ENCODE measurements at places on chromosomes 1 and 21.

- DNase-seq = no peak
These were observed 34.6 kb upstream of the HIVEP3 start for GRCh38 chr1:41953291-41953690.

- no peak for DNase-seq
These were observed 112.9 kb upstream of the ZNF678 start for GRCh38 chr1:227450489-227450888.

GRCh38 chr1:45275054-45275453 is 51.6 kb upstream of the HPDL start:
- no peak for DNase-seq

DNA sequence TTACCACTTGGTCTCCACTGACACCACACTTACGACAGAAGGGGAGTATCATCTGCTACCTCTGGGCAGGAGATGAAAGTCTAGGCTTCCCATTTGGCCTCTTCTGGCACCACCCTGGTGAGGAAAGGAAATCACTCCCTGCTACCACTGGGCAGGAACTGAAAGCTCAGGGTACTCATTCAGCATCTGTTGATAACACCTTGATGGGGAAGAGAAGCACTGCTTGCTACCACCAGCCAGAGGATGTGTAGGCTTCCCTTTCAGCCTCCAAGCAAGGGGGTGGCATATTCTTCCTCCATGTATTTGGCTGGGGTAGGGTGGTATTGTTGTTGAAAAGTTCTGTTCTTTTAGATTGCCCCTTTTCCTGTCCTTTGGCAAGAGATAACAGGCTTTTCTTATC is 115.0 kb downstream of the ACBD6 start:
- DNase-seq = no peak

DNA sequence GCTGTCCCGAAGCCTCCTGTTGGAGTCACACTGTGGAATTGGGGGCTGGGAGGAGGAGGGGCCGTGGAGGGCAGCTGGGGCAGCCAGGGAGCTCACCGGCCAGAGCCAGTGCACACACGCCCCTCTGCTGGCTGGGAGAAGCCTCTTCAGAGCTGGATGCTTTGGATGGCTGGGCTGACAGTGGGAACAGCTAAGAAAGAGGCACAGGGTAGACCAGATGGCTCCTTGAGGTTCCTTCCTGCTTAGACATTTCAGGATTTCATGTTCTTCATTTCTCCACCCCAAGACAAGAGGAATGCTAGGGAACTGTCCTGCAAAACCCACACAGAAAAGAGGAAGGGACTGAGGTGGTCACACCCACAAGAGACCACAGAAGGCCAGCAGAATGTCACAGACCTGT is 254.8 kb upstream of the VAMP3 start:
- no peak for DNase-seq

- no peak for DNase-seq
These were observed 1.5 kb downstream of the PROX1 start for GRCh38 chr1:213989002-213989855.

GRCh38 chr1:7070389-7071029 is 285.3 kb downstream of the CAMTA1 start:
- DNase-seq = peak; percentile 60

GRCh38 chr1:39385067-39385988 is 106.1 kb upstream of the BMP8A start:
- DNase-seq = no peak

- no peak for DNase-seq
These were observed 47.1 kb downstream of the CLSTN1 start for GRCh38 chr1:9776685-9777084.

DNA sequence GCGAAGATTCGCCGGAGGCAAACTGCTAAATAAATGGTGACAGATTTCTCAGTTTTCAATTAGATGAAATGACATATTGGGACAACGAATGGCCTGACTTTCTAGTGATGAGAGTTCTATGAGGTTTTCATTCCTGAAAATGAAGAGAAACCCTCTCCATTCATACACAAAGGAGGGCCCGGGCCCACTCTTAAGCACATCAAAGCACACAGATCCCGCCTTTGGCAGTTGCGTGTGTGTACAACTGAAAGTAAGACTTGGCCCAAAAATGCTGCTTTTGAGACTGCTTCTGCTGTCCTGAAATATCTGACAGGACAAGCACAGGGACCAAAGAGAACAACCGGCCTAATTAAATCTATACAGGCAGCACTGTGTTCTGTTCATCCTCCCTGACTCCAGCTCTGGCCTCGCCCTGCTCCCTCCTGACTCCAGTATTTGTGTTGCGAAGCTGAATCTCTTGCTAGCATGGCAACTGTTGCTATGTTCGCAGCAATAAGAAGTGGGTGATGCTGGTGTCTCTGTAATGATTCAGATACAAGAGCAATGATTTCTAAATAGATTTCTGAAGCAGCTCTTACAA is 7.4 kb downstream of the LRRC53 start:
- no peak for DNase-seq

DNA sequence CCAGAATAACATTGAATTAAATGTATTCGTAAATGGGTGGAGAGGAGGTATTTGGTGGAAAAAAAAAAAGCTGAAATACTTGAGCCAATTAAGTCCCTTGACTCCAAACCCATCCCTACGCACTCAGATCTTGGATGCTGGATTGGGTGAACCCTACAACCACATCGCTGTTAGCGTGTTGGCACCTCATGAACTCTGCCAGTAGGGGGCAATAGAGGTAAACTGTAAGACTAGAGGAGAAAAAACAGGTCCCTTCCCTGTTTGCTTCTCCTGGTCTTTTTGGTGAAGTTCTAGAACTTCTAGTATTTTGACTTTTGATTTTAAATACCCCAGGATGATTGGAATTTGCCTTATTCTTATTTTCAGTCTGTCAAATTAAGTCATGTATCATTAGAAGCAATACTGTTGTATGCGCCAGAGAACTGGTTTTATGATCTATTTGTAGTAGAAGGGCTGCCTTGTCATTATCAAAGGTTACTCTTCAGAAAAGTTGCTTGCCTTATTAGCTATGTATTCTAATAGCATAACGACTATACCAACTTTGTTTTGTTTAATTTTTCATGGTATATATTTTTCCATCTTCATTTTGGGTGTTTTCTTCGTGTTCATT is 1.9 kb upstream of the OR13G1 start:
- DNase-seq = peak; percentile 1

DNA sequence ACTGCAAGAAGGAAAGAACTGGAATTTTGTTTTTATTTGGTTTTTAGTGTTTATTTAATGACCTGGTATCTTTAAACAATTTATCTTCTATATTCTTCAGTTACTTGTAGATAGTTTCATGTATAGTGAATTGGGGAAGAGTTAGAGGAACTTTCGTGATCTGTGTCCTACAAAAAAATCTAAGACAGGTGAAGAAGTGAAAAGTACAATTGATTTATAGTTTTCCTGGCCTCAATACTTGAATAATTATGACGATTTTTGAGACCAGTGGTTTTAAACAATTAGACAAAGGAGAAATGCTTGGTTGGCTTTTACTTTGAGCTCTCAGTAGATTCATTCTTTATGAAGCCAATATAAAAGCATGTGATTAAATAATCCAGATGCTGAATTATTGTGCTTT is 7.5 kb downstream of the MIER1 start:
- no peak for DNase-seq

DNA sequence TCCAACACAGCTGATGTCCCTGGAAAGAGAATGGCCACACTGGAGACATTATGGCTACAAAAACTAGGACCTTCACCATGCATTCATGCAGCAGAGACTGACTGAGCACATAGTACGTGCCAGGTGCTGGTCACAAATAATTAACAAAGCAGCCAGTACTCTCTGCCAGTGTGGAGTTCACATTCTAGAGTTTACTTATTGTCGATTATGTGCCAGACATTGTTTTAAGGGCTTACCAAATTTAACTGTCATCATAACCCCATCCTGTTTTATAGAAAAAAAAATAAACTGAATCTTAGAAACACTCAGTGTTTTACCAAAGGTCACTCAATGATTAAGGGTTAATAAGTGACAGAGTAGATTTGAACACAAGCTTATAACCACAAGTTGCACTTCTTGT is 143.3 kb downstream of the RRAGC start:
- DNase-seq = no peak

- DNase-seq = no peak
These were observed 213.1 kb downstream of the RYR2 start for GRCh38 chr1:237255071-237255470.

GRCh38 chr1:5769760-5770159 is 222.5 kb downstream of the NPHP4 start:
- DNase-seq = no peak

- DNase-seq = no peak
These were observed 17.7 kb downstream of the CD1E start for GRCh38 chr1:158371188-158371953.

DNA sequence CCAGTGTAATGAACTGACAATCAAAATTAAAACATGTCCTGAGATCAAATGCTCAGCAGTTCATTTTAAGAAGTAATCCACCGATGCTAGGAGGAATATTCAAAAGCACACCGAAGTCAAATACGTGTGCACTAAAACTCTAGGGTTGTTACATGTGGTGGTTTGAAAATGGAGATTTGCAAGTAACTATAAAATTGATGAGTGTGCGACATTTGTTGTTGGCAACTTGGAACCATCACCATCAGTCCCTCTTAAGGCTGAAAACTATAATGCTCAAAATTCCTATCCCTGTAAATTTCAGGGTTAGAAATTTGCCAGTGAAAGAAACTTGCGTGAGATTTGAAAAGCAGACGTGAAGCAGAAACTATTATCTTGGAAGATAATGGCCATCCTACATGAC is 13.3 kb upstream of the SGIP1 start:
- no peak for DNase-seq

GRCh38 chr1:211642870-211643269 is 32.6 kb downstream of the NEK2 start:
- no peak for DNase-seq

DNA sequence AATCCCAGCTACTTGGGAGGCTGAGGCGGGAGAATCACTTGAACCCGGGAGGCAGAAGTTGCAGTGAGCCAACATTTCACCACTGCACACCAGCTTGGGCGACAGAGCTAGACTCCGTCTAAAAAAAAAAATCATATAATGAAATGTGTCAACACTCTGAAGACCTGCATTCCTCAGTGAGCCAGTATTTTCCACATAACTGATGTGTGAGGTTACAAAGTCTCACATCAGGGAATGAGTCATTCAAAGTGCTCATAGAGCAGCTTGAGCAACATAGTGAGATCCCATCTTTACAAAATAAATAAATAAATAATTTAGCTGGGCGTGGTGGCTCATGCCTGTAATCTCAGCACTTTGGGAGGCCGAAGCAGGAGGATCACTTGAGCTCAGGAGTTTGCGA is 65.5 kb downstream of the CASZ1 start:
- no peak for DNase-seq

DNA sequence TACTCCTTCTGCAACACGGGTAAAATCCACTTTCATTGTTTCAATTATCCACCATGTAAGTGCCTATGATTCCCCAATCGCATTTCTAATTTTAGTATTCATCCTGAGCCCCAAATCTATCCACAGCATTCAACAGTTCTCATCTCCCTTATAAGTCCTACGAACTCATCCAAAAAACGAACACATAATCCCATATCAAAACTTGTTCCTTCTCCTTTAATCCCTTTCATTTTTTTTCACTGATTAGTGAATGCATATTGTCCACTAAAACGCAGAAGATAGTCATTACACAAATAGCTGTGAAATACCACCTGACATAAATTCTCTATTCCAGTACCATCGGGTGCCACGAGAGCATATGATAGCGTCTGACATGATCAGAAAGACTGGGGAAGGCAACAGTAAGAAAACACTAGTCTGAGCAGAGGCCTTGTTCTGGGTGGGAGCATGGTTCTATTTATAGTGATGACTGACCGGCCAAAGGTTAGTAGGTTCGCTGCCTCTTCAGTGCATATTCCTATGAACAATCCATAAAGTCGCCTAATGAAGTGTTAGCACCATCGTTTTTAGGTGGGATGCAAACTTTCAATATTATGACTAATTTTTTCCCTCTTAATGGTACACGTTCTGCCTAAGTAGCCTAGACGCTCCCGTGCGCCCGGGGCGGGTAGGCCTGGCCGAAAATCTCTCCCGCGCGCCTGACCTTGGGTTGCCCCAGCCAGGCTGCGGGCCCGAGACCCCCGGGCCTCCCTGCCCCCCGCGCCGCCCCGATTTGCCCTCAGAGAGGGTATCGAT is 648 bp downstream of the ATP5PF start:
- DNase-seq = peak; percentile 4

GRCh38 chr1:246365708-246366107 is 141.4 kb downstream of the SMYD3 start:
- no peak for DNase-seq

- DNase-seq = no peak
These were observed 37.7 kb downstream of the SH3GLB1 start for GRCh38 chr1:86741947-86742572.

DNA sequence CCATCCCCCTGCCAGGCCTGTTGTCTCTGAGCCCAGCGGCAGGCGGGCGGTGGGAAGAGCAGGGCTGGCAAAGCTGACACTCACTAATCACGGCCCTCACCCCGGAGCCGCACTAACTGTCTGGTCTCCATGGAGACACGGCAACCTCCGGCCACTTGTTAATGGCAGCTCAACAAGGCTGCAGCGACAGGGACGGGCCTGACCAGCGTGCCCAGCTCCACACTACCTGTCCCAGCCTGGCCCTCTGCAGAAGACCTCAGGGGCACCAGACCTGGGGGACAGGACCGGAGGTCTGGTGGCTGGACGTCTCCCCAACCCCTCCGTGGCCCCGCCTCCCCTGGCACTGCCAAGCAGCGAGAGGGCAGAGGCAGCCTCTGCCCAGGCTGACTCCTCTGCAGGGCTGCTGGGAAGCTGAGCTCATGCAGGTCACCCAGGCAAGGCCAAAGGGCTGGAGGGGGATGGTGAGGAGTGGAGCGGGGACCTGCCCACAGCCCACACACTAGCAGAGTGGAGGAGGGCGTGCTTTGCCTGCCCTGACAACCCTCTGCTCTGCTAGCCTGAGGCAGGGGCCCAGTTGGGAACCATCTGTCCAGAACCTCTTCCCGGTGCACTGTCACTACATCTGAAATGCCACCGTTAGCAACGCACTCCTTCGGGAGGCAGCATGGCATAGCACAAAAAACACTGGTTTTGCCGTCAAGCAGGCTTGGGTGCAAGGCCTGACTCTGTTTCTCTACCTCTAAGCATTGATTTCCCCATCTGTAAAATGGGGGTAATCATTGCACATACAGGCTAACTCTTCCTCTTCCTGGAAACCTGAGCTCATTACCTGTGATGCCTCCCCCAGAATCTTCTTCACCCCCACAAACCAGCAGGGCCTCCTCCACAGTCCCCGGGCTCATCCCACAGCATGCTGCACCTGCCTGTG is 29.6 kb upstream of the WASF2 start:
- no peak for DNase-seq

DNA sequence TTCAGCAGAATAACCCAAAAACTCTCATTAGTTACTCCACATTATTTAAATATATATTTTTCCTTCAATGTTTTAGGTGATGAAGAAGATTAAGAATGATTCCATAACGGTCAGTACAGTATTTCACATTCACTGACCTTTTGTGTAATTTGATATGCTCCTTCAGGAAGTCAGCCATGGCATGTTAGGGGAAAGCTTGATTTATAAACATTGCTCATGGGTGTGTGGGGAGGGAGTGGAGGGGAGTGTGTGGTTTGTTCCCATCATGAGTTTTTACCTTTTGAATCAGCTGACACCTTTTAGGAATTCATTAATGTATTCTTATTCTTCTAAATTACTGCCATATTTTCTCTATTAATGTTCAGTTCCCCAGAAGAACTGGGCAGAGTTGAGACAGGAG is 240.2 kb downstream of the ATG4C start:
- DNase-seq = no peak
